ENCODE measurements at places on chromosomes 11 and 22.

DNA sequence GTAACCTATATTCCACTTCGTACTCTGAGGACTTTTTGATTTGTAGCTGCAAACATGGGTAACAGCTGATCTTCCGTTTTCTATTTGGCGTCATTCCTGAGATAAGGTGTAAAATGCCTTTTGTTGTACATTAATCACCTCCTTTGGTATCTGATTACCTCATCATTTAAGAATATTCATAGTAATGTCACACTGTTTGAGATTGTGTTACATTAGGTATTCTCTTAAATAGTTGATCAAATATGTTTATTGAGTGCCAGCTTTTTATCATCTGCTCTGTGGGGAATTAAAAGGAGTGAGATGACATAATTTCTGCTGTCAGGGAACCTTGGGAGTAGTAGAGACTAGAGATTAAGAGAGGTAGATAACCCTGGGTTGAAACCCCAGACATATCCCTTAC is 5.9 kb downstream of the NCAM1 start:
- DNase-seq: no peak

- no peak for DNase-seq
Observed at GRCh38 chr11:11414996-11415395, 61.9 kb upstream of the CSNK2A3 start.

GRCh38 chr11:123392431-123392830 is 37.6 kb upstream of the GRAMD1B start:
- no peak for DNase-seq

- no peak for DNase-seq
Observed at GRCh38 chr11:100066399-100066798, 620.7 kb upstream of the ARHGAP42 start.

GRCh38 chr11:108144615-108145014 is 23.2 kb downstream of the ACAT1 start:
- no peak for DNase-seq

GRCh38 chr11:128528294-128528693 is 59.1 kb downstream of the ETS1 start:
- DNase-seq: no peak

GRCh38 chr11:72738199-72739141 is 13.7 kb downstream of the ARAP1 start:
- DNase-seq: peak; percentile 30

GRCh38 chr11:17519061-17519885 is 24.9 kb downstream of the USH1C start:
- DNase-seq: no peak

GRCh38 chr11:35944503-35945136 is 758 bp downstream of the LDLRAD3 start:
- peak; percentile 25 for DNase-seq
